Activated naive CD4-positive, alpha-beta T cell (primary cell): ENCODE measurements at places on chromosomes 5 and 9.

- DNase-seq = no peak
These were observed 11.6 kb downstream of the SRD5A1 start for GRCh38 chr5:6644794-6645241.

DNA sequence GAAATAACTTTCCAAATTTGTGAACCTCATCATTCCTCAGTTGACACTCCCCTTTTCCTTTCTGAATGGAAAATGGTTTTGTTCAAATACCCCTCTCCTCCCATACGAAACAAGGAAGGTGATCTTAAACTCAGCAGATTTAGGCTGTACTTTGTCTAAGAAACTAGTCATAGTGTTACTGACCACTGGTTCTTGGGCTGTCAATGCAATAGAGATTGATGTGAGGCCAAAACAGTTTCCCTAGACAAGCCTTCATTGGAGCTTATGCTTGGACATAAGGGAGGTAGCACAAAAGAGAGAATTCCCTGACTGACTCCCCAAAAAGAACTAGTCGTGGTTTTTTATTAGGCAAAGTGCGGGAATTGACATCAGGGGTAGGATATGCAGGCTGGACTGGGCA, 5.3 kb upstream of the LNPEP start:
- no peak for DNase-seq

DNA sequence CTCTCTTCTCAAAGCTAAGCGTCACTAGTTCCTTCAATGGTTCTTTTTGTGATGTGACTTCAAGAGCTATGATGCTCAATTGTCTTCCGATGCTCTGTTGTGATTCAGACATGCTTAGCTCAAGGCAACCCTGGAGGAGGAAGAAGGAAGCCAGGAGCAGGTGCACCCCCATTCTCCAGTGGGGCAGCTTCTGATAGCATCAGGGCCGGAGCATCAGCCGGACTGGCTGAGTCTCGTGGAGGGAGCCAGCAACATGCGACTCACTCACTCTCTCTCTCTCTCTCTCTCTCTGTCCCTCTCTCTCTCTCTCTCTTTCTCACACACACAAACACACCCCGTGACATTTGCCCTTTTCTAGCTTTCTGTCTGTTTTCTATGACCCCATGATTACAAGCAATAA, 140.2 kb downstream of the HSD17B3 start:
- DNase-seq = no peak

- DNase-seq = no peak
These were observed 76.4 kb downstream of the SNX24 start for GRCh38 chr5:122921826-122922225.

DNA sequence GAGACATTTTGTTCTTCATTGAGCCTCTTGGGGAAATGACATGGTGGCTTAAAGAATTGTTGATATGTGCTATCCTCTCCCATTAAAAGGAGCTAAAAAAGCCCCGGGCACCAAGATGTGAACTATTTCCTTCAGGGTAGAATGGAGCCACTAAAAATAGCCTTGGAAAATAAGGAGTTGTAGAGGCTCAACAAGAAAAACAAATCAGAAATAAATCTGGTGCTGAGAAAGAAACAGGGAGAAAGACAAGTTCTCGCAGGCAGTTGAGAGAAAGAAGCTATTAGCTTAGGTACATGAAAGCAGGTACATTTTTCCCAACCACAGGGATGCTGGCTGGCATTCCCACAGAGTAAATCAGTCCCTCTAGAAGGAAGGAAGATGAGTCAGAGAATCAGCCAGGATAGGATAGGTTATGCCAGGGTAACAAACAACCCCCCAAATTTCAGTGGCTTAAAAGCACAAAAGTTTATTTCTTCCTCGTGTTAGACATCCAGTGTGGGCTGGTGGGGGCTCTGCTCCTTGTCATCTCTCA, 134.6 kb upstream of the ADRA1B start:
- no peak for DNase-seq

DNA sequence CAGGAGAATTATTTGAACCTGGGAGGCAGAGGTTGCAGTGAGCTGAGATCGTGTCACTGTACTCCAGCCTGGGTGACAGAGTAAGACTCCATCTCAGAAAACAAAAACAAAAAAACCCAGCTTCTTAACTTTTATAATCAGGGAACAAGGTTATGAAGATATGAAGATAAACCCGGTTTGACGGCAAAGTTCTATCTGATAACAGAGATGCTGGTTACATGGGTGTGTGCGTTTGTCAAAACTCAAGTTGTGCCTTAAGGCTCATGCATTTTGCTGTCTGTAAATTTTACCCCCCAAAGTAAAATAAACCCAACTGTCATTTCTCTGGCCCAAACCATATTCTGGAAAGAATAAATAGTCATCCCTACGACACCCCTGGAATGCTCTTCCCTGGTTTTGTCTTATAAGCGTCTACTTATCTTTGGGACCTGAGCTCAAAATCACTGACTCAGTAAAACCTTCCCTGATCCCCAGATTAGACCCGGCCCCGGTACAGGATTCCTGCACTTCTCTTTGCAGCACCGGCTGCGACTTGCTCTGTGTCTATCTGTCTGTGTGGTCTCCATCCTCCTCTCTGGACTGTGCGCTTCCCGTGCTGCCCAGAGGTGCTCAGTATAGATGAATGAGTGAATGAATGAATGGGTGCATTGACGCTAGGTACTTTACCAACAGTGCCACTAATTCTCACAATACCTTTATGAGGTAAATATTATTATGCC, 172.2 kb downstream of the DAB2IP start:
- DNase-seq = no peak

DNA sequence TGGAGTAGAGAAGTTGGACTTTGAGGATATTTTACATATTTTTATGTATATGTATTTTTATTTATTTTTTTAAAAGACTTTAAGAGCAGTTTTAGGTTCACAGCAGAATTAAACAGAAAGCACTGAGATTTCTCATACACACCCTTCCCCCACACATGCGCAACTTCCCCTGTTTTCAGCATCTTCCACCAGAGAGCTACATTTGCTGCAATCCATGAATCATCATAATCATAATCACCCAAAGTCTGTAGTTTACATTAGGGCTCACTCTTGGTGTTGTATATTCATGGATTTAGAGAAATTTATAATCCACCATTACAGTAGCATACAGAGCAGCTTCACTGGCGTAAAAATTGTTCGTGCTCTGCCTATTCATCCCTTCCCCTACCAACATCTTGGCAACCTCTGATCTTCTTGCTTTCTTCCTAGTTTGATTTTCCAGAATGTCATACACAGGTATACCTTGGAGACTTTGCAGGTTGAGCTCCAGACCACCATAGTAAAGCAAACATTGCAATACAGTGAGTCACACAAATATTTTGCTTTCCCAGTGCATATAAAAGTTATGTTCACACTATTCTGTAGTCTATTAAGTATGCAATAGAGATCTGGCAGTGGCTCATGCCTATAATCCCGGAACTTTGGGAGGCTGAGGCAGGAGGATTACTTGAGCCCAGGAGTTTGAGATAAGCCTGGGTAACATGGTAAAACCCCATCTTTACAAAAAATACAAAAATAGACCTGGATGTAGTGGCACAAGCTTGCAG, 9.6 kb upstream of the CCDC171 start:
- no peak for DNase-seq

- no peak for DNase-seq
These were observed 108.9 kb downstream of the GDNF start for GRCh38 chr5:37730896-37731455.

DNA sequence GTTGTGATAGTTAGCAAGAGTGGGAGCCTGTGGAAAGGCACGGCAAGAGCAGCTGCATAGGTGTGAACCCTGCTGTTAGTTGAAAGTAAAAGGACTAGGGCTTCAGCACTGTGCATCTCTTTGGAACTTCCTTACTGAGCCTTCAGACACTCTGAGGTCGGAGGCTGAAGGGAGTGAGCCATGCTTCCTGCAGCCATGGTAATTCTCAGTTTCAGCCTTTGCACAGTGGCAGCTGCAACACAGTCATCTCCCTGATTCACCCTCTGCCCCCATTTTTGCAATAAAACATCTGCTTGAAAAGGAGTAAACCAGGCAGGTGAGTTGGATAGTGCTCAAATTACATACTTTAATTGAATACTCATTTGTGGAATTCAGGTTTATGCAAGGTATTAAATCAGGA, 6.5 kb upstream of the TLE4 start:
- no peak for DNase-seq

DNA sequence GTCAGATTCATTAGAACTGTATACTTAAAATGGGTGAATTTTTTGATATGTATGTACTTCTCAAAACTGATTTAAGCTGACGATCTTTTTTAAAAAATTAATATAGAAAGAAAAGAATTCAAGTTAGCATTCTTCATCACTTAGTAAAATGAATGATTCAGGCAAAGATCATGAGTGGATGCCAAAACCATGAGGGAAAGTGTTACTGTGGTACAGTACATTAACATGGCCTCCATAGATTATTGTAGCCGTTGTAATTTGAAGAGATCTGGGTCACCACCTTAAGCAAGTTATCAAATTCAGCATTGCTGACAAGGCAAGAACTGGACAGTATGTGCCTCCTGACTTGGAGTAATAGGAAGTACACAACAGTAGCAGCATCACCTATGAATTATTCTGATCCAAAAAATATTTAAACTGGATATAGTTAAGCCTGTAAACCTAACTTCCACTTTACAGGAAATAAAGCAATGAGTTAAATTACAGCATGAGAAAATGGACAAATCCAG, 29.7 kb downstream of the C9orf85 start:
- no peak for DNase-seq

GRCh38 chr5:38524022-38524421, 32.4 kb downstream of the LIFR start:
- DNase-seq = no peak

DNA sequence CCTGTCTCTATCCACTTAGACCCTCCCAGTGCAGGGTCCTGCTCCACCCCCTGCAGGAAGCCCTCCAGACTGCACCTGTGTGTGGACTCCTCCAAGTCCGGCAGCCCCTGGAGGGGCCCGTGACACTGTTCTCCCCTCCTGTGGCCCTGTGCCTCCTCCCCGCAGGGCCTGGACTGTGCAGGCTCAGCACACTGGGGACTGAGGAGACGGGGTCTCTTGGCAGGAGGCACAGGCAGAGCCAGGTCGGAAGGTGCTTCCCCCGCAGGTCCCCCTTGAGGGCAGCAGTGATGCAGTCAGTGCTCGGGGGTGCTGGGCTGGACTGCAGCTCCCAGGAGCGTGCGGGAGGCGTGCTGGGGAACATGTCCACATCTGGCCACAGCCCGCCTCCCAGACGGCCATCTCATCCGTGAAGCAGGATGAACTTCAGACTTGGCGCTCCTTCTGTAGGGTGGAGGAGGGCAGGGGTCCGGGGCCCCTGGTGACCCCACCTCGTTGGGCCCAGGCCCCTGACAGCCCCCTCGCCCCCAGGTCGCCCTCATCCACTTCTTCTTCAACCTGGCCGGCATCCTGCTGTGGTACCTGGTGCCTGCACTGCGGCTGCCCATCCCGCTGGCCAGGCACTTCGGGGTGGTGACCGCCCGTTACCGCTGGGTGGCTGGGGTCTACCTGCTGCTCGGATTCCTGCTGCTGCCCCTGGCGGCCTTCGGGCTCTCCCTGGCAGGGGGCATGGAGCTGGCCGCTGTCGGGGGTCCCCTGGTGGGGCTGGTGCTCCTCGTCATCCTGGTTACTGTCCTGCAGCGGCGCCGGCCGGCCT, 4.9 kb downstream of the SLC34A3 start:
- DNase-seq = no peak

DNA sequence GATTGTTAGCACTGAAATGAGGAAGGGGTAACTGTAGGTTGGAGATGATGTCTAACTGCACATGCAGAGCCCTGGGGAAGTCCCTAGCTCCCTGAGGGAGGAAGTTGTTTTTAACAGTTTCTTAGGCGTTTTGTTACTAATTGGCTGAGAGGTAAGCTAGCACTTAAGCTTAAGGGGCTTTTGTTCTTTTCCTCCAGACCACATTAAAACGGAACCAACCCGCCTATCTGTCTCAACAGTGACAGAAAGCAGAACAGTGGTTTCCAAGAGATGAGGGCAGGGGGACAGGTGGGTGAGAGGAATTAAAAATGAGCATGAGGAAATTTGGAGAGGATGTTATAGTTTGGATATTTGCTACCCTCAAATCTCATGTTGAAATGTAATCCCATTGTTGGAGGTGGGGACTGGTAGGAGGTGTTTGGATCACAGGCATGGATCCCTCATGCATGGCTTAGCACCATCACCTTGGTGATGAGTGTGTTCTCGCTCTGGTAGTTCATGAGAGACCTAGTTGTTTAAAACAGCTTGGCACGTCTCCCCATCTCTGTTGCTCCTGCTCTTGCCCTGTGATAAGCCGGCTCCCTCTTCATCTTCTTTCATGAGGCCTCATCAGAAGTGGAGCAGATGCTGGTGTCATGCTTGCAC, 38.9 kb downstream of the LYRM7 start:
- DNase-seq = peak; percentile 13

GRCh38 chr5:148011398-148012137, 52.2 kb upstream of the SPINK5 start:
- no peak for DNase-seq

DNA sequence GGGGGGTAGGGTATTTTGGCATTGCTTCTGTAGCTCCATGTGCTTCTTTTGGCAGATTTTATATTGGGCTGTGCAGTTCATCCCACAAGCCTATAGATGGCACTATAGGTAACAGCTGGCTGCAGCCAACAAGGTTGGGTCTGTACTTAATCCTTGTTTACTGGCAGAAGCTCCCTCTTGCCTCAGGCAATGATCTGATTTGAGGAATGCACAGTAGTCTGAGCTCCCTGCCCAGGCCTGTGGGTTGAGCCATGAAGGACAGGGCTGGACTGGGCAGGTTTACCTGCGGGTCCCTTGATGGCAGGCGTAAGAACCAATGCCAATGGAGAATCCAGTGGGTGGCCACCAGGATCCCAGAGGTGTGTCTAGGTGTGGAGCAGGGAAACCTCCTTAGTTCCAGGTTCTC, 11.7 kb upstream of the OR1J2 start:
- DNase-seq = no peak

- no peak for DNase-seq
These were observed 23.8 kb downstream of the MRPS27 start for GRCh38 chr5:72296256-72296655.

- DNase-seq = no peak
These were observed 364.9 kb downstream of the ICE1 start for GRCh38 chr5:5787373-5787772.

DNA sequence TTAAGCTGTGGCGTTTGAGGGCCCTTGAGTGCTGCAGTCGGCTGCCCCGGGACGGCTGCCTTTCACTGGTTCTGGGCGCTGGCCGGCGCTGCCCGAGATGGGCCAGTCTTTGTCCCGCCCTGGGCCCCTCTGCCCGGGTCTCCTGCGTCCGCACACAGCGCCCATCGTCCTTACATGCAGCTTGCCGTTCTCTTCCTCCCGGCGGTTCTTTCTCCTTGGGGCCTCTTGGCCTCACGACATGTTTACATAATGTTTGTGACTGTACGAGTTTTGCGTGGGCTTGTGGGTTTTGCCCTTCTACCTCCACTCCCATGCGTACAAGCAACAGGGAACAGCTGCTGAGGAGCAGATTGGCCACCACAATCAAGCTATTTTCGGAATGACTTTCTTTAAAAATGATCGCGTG, 618 bp downstream of the TNPO1 start:
- DNase-seq = no peak

GRCh38 chr5:21195145-21195544, 1207.1 kb upstream of the CDH18 start:
- no peak for DNase-seq

DNA sequence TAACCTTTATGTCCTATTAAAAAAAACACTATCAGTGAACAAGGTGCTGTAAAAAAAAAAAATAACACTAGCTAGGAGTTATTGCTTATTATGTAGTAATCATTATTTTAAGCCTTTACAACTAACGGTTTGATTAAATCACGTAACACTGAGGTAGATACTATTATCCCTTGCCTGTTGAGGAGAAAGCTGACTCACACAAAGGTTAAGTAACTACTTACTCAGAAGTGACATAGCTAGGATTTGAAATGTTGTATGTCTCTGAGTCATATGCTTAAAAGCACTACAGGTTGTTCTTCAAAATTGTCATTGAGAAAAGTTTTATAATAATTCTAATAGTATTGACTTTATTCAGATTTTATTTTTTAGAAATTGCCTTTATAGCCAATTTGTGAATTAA, 8.8 kb downstream of the TENT2 start:
- no peak for DNase-seq
